ENCODE measurements at places on chromosomes 7 and 10. TPM values are rescaled to one million over a fixed set of nuclear protein-coding genes. Genes with fewer than 3 reads are reported as not detected.

GRCh38 chr7:107742678-107743566, 1.0 kb upstream of the CBLL1 start:
- peak; percentile 76 for DNase-seq

DNA sequence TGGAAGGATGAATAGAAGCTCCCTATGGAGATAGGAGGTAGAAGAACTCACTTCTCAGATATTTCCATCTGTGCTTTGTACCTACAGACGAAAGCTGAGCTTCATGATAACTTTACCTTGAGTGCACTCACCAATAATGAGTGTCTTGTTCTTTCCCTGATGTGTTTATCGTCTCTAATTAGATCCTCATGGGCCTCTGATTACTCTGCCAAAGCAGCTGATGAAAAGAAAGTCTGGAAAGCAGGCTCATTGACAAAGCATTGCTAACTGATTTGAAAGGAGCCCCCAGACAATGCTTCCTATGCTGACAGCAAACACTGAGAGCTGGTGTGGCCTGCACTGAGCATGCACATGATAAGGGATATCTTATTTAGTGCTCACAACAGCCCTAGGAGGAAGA, 183.9 kb upstream of the GHITM start:
- no peak for DNase-seq

DNA sequence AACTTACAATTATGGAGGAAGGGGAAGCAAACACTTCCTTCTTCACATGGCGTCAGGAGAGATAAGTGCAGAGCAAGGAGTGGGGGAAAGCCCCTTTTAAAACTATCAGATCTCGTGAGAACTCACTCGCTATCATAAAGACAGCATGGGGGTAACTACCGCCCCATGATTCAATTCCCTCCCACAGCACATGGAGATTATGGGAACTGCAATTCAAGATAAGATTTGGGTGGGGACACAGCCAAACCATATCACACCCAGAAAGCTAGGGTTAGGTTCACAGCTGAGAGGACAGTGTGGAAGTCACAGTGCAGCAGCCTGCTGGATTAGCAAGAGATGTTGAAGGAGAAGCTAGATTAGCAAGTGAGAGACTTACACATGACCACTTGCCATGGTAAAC, 81.6 kb downstream of the CRTAC1 start:
- DNase-seq = no peak

The SLC16A9 gene
- total RNA-seq = 0.32 TPM

Measured in pancreas (tissue), 10 donors.